ENCODE measurements at places on chromosomes 4 and X.

GRCh38 chrX:120790118-120790517, 85.5 kb downstream of the CT47B1 start:
- no peak for ATAC-seq

DNA sequence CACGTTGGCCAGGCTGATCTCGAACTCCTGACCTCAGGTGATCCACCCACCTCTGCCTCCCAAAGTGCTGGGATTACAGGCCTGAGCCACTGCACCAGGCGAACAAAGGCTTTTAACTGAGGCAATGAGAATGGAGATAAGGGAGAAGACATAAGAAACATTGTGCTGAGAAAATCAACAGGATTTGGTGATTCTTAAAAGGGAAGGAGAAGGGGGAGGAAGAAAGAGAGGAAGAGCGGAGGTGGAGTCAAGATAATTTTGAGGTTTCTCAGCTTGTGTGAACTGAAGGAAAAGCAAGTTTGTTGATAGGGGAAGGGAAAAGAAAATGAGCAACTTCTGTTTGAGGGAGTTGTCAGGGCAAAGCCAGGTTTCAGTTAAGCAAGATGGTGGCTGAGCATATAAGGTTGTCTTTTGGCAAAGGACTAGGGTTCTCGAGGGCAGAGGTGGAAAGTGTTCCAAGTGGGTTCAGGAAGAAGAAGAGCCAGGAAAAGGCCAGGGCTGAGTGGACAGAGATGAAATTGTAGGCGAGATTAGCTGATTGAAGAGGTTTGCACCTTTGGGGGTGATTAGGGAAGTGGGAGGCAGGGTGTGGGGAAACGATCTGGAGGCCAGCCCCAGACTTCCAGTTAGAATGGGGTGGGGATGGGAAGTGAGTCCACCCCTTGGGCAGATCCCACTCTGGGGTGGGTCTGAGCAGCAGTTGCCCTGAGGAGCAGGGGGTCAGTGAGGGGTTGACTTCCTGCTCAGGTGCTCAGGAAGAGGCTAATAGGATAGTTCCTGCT, 7.8 kb downstream of the DOCK11 start:
- no peak for ATAC-seq

DNA sequence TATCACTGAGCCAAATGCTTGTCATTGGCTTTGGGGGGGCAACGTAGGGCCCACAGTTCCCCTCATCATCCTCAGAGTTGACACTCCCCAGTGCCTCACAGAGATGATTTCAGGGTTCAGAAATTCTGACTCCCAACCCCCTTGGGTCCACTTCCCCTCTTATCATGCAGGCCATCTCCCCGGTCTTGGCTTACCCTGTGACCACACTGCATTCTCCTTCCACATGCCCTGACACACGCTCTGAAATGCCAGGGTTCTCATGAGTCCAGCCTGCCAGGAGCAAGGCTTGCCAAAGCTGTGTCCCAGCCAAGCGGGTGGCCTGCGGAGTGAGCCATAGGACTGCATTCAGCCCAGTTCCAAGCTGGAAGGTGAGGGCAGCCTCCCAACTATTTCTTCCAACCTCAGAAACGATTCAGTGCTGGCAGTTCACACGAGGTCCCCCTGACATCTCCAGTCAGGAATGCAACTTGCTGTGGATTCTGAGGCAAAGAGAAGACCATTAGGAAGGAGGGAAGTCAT, 101.2 kb downstream of the SMIM20 start:
- no peak for ATAC-seq

DNA sequence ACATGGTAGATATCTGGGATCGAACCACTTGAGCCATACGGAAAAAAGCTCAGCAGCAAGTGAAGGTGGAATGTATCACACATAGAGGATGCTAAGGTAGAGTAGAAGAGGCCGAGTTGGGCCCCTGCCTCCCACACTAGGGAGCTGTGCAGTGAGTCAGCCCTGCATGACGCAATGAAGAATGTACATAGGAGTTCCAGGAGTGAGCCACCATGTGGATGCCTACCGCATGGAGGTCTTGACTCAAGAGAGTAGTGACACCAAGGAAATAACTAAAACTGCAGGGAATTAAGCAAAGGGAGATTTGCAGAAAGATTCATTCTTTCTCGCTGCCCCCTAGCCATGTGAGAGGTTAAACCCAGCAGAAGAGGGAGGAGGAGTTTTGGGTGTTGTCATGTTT, 389.6 kb upstream of the IGFBP7 start:
- no peak for ATAC-seq

DNA sequence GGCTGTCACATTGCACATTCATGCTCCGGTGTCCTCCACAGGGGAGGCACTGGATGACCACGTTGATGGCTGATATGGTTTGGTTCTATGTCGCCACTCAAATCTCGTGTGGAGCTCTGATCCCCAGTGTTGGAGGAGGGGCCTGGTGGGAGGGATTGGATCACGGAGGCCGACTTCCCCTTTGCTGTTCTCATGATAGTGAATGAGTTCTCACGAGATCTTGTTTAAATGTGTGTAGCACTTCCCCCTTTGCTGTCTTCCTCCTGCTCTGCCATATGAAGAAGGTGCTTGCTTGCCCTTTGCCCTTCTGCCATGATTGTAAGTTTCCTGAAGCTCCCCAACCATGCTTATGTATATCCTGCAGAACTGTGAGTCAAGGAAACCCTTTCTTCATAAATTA, 22.3 kb upstream of the NAT8L start:
- no peak for ATAC-seq

GRCh38 chrX:96861661-96862060, 22.0 kb upstream of the RPA4 start:
- no peak for ATAC-seq

- ATAC-seq: no peak
Observed at GRCh38 chr4:8909548-8909947, 37.9 kb upstream of the HMX1 start.

- ATAC-seq: no peak
Observed at GRCh38 chr4:16687845-16688244, 210.6 kb downstream of the LDB2 start.
